GM23248 (cell line): ENCODE measurements at places on chromosomes 6 and 20. TPM values are rescaled to one million over a fixed set of nuclear protein-coding genes. Genes with fewer than 3 reads are reported as not detected.

- peak; percentile 53 for DNase-seq
Measured at GRCh38 chr6:11798096-11798495, 19.5 kb upstream of the ADTRP start.

DNA sequence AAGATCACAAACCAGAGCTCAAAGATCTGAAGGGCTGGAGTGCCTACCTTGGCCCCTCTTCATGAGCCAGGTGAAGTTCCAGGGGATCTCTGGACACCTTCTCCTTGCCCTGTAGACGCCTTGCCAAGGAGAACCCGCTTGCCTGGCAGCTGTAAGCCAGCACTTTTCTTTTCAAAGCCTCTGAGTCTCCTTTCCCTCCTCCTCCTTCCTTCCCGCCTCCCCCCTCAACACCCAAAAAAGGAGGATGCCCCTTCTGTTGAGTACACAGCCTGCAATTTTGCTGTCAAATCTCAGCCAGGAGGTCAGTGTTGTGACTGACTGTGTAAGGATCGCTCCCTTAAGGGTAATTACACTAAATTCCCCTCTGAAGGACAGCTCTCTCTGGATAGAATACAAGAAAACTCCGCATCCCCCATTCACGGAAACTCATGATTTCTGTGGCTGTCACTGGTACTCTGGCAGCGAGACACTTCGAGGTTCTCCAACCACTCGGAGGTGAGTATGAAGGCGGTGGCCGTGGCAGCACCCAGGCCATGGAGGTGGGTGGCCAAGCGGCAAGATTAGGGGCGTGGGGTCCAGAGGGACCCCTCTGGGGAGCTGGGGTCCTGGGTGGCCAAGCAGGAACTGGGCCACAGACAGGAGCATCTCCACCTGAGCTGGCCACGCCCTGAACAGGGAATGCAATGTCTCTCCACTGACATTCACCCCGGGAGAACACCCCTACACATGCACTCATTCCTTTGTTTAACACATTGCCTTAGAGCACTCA is 23.2 kb upstream of the FOXP4 start:
- DNase-seq = no peak

GRCh38 chr6:149939909-149940671 is 1.7 kb upstream of the ULBP2 start:
- DNase-seq = no peak

DNA sequence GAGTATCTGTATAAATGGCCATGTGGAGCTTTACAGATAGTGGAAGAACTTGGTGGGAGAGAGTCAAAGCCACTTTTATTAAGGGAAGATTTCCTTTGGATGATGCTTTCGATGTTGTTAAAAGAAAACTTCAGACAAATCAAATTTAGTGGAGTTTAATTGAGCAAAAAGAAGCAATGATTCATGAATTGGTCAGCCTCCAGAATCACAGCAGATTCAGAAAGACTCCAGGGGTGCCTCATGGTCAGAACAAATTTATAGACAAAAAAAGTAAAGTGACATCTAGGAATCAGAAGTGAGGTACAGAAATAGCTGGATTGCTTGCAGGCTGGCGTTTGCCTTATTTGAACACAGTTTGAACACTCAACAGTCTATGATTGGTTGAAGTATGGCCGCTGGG is 5.3 kb upstream of the CGA start:
- DNase-seq = peak; percentile 45

The BHLHE23 gene
- not detected in 2 replicates for polyA plus RNA-seq

The SRMS gene
- not detected in 2 replicates for polyA plus RNA-seq

The BEND6 gene
- 22.5 and 25.1 TPM in 2 replicates for polyA plus RNA-seq
